ENCODE measurements at places on chromosomes 3 and 15.

DNA sequence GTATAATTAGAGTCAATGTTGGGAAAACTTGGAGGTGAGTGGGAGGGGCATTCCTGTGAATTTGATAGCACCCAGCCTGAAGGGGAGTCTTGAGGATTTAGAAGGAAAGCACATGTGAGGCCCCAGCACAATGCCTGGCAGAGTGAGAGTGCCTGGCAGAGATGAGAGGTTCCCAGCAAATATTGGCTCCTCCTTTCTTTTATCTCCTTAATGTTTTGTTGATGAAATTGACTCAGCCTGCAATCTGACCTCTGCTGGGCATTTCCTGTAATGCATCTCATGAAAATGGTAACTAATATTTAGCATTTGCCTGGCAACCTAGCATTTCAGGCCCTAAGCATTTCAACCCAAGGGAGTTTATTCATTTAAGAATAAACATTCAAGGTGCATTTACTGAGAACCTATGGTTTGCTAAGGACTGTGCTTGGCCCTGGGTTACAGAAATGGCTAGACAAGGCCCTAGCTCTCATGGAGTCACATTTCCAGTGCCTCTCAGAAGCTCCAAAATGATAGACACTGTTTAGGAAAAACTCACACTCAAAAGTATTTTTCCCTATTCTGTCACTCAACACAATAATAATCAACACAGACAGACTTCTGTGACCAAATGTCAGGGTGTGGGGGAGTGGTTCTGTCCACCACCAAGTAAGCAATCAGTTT lies 19.0 kb downstream of the PDHB start:
- DNase-seq: no peak

DNA sequence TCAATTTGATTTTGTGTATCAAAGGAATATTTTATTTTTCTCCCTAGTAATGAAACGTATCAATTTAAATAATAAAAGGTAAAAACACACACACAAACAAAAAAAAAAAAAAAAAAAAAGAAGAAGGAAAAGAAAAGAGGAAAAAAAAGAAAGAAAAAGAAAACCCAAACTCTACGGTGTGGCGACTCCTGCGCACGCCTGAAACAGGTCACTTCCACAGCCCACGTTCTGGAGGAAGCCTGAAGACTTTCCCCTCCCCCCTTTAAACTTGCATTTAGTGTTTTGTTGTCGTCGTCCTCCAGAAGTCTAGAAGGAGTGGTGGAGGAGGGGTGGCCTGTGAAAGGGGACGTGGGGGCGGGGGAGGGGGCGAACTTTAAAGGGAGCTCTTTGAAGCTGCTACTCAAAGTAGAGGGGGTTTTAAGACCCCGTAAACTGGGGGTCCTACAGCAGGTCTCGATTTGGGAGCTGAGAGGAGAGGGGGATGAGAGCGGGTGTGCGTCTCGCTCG lies 2.3 kb upstream of the TLE3 start:
- no peak for DNase-seq

DNA sequence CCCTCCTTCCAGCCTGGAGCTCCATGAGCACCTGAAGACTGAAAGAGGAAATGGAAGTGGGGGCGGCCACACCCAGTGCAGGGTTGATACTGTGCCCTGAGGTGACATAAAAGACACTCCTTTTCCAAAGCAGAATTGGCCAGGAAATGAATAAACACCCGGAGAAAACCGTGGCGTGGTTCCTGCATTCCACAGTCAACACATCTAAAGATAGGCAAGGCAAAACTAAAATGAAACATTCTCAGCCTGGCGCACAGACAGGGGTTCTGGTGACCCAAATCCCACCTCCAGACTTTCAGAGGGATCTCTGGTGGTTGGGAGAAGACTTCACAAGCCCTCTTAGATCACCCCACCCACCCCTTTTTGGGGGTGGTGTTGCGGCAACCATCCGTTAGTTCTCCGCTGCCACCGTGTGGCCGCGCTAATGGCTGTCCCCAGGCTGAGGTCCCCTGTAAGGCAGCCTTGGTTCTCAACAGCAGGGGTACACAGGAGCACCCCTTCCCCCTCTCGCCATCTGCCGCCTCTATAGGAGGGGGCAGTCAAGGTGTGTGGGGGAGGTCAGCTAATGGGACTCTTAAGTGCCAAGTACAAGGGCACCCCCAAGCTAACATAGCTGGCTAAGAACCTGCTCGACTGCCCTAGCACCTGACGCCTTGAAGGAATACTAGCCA lies 2.5 kb upstream of the MST1R start:
- peak; percentile 11 for DNase-seq

- no peak for DNase-seq
These were observed 8.1 kb downstream of the EDEM1 start for GRCh38 chr3:5195605-5196004.

DNA sequence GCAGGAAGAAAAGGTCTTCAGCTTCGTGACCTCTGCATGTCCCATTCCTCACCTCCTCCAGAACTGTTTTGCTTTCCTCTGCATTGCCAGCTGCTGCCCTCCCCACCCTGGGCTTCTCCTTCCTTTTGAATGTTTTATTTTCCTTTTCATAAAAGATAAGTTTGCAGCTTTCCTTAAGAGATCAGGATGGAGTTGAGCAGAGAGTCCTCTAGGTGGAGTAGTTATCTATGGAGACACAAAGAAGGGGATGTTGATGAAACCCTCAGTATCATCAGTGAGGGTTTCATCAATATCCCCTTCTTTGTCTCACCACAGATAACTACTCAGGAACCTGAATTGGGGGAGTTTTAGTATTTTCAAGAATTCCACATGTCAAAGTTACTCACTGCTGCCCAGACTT lies 19.0 kb upstream of the SLC25A36 start:
- DNase-seq: no peak

Measured in activated T-helper 1 cell treated with anti-CD3 and anti-CD28 coated beads, Interleukin-2, amount 50 U/mL, for 16 hours (primary cell).